ENCODE measurements at places on chromosomes 5 and 9. TPM values are rescaled to one million over a fixed set of nuclear protein-coding genes. Genes with fewer than 3 reads are reported as not detected.

- DNase-seq: no peak
These were observed 105.8 kb downstream of the EFNA5 start for GRCh38 chr5:107564931-107565372.

Gene WNT8A
- not detected for total RNA-seq

Gene FOXE1
- not detected for total RNA-seq

Gene CFAP77
- total RNA-seq: 0.13 TPM

DNA sequence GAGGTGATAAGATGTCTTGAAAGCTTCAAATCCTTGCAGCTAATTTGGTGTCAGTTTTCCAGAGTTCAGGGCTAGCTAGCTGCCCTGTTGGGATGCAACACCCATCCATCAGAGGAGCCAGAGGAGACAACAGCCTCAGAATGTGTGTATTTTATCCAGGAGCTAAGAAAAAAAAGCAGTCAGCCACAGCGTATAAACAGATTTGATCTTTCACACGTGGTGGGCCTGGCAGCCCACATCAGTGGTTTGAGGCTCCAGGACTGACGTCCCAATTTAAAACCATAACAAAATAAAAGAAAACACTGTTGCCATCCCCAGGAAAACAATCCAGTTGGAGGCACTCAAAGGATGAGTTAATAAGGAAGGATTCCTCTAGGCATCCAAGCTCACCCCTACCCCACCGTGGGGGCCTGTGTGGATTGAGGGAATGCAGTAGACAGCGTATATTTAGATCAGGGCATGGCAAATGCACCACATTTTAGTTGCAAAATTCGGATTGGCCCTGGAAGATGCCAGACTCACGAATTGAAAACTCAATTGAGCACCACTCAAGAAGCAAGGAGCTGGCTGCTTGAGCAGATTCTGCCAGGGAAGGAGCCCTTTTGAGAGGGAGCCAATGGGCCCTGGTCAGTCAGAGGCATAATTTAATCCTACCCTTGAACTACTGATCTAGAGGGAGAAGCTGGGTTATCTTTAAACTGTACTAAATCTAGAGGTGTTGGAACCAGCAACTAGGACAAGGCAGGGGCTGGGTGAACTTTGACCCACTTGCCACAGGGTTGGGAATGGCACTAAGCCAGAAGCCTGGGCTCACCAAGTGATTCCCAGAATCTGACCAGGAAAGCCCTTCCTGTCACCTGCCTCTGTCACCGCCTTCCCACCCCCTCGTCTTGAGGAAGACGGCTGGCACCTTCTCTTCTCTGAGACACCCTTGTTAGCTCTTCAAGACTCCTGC, 17.5 kb downstream of the ADRA1B start:
- DNase-seq: no peak

Data from dermis microvascular lymphatic vessel endothelial cell (primary cell).